ENCODE measurements at places on chromosomes 2 and 18. TPM values are rescaled to one million over a fixed set of nuclear protein-coding genes. Genes with fewer than 3 reads are reported as not detected.

Gene ALK
- 0.03 TPM for polyA plus RNA-seq

Gene CPO
- 0.39 TPM for polyA plus RNA-seq

Gene C1GALT1C1L
- polyA plus RNA-seq = 2.4 TPM

DNA sequence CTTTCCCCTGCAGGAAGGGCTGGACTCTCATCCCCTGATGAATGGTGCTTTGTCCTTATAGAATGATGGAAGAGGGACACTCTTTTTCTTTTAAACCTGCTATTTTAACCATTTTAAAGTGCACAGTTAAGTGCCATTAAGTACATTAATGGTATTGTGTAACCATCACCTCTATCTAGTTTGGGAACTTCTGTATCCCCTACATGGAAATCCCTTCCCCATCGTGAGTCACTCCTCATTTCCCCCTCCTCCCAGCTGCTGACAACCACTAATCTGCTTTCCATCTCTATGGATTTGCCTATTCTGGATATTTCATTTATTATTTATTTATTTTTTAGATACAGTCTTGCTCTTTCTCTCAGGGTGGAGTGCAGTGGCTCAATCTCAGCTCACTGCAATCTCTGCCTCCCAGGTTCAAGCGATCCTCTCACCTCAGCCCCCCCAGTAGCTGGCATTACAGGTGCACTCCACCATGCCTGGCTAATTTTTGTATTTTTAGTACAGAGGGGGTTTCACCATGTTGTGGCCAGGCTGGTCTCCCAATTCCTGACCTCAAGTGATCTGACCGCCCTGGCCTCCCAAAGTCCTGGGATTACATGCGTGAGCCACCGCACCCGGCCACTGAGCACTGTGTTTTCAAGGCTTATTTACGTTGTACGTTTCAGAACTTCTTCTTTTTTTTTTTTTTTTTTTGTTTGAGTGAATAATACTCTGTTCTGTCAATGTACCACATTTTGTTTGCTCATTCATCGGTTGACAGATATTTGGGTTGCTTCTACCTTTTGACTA lies 15.8 kb downstream of the DGKD start:
- no peak for DNase-seq

GRCh38 chr2:85714841-85715240 lies 20.7 kb downstream of the GNLY start:
- DNase-seq = no peak

- no peak for DNase-seq
These were observed 17.4 kb upstream of the ACKR3 start for GRCh38 chr2:236552212-236552542.

- DNase-seq = no peak
These were observed 192.3 kb downstream of the PMAIP1 start for GRCh38 chr18:60092073-60092472.

GRCh38 chr18:62521593-62521992 lies 1.2 kb upstream of the ZCCHC2 start:
- no peak for DNase-seq
